G401 (cell line): ENCODE measurements at places on chromosomes 3 and 15. TPM values are rescaled to one million over a fixed set of nuclear protein-coding genes. Genes with fewer than 3 reads are reported as not detected.
A peak's percentile ranks its signal among the peaks of the same experiment; 100 is the strongest.

GRCh38 chr3:119595639-119596334, 1.9 kb upstream of the PLA1A start:
- peak; percentile 12 for DNase-seq

SERPINI2 gene
- total RNA-seq, result not detected in 2 replicates

GRCh38 chr3:126053949-126054569, 29.9 kb downstream of the SLC41A3 start:
- no peak for DNase-seq

DNA sequence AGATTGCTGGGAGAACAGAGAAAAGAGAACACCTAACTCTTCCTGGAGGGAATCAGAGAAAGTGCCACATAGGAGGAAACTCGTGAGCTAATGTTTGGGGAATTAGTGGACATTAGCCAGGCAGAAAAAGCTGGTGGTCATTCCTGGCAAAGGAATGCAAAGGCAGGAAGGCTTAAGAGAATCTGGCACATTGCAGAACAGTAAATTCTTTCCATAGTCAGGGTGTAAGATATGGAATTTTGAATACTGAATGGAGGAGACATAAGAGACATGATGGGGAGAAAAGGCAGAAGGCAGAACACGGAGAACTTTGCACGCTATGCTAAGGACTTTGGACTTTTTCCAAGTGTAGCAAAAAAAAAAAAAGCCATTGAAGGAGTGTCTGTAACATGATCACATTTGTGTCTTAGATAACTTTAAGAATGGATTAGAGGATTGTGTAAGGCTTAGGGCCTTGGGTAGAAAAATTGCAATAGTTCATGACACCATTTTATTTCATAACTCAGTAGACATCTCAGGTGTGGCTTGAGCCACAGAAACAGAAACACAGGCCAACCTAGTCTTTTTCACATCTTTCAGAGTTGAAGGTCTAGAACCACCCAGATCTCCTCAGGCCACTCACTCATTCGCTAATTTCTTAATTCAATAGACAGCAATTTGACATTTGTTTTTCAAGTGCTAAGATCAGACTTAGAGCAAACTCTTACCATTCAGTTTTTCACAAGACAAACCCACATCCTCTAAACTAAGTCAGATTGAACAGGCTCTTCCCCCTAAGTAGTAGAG, 31.2 kb upstream of the CCDC80 start:
- DNase-seq, result no peak

- DNase-seq, result no peak
Measured at GRCh38 chr3:123471106-123471505, 22.2 kb upstream of the ADCY5 start.
